CD4-positive, alpha-beta T cell treated with Interleukin-4 for 4 hours (primary cell): ENCODE measurements at places on chromosomes 4 and X.
A peak's percentile ranks its signal among the peaks of the same experiment; 100 is the strongest.

DNA sequence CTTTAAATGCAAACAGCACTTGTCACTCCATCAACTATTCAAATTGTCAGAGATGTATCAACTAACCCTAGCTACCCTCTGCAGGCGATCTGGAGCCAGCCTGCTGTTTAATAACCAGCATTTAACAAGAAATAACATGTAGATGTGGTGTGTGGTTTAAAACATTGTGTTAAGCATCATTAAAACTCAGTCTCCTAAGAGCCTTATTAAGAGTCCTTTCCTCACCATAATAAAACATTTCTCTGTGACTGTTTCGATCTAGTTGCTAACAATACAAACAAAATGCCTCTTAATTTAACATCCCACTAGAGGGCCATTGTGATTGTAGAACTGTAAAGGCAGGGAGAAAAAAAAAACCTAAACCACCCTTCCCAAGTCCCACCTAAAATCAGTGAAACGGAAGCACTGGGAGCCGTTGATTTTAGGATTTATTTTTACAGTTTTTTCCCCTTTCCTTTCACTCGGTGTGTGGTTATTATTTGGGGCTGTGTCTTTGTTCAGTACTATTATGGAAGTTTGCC, 708.6 kb downstream of the C4orf33 start:
- no peak for DNase-seq

DNA sequence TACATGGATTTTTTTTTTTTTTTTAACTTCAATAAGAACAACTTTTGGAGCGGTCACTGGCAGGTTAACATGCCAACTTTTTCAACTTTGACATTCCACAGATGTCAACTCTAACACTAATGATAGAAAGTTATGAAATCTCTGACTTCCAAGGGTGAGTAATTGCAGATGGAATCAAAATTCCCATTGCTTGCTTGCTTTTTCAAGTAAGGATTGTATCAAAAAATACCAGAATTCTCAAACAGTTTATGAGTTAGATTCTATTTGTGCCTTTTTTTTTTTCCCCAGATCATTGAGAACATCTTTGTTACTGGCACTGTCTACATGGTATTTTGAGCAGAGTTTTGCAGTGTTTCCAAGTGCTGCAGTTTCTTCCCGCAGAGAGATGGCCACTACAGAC, 50.3 kb upstream of the OTUD4 start:
- no peak for DNase-seq

- no peak for DNase-seq
These were observed 3.5 kb downstream of the PKD2 start for GRCh38 chr4:88010966-88011365.

DNA sequence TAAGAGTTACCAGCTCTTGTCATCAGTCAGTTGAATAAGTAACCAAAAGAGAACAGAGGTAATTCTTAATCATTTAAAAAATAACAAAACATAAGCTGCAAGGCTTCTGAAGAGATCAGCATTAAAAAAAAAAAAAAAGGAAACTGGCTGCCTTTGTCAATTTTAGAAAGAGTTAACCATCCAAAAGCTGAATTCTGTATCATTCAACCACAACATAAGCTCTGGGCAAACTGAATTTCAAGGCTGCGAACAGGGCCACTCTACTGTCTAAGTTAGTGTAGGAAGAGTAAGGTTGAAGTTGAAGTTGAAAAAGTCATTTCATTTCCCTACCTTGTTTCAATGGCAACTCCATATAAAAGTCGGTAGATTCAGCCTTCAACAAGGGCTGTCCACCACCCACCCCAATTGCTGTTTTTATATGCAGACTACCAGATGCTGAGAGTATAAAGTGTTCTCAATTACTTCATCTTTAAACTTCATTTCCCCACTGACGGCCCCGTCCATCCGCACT, 1.1 kb upstream of the LIN54 start:
- DNase-seq = no peak

DNA sequence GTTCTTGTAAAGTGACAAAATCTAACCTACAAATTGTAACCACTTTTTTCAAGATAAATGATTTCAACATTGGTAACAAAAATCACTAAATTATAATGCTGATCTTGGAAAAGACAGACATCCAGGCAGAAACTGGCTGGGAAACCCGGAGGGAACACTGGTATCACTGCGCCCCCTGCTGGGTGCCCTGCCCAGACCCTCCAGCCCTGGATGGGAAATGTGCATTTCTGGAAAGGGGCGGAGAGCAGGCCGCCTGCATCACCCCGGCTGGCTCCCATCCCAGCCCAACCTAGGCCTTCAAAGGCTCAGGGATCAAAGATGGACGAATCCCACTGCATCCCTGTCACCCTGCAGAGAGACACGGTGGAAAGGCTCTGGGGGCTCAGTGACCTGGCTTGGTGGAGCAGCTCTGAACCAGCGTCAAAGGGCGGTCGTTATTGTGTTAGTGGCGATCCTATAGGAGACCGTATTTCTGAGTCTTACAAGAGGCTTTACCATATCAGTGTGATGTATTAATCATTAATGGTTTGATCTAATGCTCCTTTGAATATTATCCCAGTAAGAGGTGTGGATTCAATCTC, 37.3 kb downstream of the ACOX3 start:
- peak; percentile 18 for DNase-seq

DNA sequence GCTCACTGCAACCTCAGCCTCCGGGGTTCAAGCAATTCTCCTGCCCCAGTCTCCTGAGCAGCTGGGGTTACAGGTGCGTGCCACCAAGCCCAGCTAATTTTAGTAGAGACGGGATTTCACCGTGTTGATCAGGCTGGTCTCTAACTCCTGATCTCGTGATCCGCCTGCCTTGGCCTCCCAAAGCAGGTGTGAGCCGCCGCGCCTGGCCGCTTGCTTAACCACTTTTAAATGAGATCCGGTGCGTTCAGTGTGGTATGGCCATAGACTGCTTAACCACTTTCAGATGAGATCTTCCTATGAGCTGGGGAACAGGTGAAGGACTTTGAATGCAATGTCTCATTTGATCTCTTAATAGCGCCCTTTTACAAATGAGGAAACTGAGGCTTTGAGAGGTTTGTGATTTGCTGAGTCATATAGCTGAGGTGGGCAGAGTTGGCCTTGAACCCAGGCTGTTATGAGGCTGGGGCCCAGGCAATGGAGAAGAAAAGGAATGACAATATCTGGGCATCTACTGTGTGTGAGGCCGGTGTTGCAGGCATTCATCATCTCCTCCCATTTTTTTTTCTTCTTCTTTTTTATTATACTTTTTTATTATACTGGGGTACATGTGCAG, 41.9 kb upstream of the NSG1 start:
- DNase-seq = no peak

DNA sequence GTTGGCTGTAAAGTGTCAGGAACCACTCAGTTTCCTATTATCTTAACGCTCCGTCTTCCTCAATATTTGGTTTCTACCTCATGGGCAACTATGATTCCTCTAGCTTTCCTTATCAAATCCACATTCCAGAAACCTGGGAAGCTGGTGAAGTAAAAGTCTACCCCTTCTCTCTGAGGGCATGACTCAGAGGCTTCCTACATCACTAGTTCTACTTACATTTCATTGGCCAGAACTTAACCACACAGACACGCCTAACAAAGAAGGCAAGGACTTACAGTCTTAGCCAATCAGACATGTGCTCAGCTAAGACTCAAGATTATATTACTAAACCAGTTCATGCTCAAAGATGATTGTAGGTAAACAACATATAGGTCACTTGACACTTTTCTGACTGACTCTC, 30.4 kb downstream of the COX7B2 start:
- no peak for DNase-seq

GRCh38 chrX:110241816-110242215, 76.1 kb downstream of the AMMECR1 start:
- no peak for DNase-seq

- DNase-seq = no peak
These were observed 5.7 kb upstream of the SCOC start for GRCh38 chr4:140367738-140368137.

DNA sequence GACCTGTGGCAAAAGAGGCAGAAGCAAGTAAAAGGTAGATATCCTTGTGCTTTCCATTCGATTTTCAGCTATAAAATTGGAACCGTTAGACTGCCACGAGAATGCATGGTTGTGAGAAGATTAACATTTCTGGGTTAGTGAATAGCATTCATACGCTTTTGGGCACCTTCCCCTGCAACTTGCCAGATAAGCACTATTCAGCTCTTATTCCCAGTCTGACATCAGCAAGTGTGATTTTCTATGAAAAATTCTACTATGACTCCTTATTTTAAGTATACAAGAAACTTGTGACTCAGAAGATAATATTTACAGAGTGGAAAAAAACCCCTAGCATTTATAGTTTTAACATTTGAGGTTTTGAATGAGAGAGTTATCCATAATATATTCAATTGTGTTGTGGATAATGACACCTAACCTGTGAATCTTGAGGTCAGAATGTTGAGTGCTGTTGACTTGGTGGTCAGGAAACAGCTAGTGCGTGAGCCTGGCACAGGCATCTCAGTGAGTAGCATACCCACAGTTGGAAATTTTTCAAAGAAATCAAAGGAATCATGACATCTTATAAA, 3.9 kb downstream of the FGB start:
- no peak for DNase-seq

DNA sequence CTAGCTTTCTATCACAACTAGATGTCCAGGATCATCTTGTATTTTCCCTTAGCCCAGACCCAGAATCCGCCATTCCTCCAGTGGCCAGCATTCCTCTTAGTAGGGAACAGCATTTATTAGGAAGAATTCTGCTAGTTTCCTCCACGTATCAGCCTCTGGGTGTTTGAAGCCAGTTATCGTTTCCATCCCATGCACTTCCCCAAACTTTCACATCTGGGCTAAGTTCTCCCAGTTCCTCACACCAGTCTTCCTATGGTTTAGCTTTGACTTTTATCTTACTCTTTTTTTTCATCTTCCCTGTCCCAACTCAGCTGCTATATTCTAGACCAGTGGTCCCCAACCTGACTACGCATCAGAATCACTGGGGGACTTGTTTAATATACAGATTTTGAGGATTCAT, 53.5 kb upstream of the PRSS48 start:
- no peak for DNase-seq
